ENCODE measurements at places on chromosomes 7 and 10.

DNA sequence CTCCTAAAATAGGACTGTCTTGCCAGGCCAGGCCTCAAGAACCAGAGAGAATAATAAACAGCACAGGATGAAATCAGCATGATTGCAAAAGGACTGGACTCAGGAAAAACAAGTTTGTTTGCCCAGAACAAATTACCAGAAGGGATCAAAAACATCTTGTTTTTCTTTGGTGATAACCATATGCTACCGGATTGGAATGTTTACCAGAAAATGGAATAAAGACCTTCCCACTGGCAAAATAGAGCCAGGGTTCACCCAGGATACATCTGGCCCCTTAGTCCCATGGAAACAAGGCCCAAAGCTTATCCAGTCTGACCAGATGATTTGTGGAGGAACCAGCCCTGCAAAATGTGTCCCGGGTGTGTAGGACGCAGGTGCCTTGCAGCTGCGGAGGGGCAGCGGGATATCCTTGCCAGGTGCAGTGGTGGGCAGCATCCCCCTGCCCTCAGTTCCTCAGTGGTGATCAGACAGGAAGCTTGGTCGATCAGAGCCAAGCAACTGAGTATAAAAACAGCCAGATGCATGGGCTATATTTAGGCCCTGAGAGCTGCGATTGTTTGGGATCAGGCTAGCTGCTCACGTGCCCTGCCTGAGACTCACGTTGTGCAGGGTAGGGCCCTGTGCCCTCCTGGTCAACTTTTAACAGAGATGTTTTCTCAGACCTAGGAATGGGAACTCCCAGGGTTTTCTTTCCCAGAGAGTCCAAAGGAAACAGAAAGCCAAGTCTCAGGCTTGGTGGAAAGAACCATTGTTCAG, 4.6 kb upstream of the ZNF22 start:
- no peak for DNase-seq

DNA sequence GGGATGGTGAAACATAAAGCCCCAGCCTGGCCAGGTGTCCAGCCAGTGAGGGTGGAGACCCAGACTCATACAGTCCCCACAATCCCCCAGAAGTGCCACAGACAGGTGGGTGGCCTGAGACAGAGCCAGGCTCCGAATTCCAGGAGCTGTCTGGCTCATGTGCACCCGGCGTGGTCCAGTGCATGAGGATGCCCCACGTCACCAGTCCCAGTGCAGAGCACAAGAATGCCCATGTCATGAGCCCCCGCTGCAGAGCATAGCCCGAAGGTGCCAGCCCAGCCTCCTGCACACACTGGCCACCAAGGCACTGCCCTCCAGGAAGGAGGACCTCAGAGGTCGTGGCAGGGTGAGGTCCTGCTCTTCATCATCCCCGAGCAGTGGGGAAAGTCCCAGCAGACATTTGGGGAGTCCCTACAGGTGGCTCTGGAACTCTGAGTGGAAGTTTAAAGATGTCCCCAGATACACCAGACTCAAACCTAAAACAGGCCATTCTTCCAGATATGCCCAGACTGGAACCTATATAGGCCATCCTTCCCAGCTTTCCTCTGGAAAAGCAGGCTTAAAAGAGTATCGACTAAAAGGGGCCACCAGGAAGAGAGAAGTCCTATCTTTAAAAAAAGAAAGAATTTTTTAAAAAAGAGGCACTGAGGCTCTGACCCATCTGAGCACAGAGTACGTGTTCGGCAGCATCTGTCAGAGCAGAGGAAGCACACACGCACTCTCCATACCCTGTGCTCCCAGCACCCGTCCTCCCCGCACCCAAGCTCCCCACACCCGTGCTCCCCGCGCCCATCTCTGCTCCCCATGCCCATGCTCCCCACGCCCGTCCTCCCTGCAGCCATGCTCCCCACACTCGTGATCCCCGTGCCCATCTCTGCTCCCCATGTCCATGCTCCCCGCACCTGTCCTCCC, 11.5 kb downstream of the DIP2C start:
- DNase-seq: no peak

DNA sequence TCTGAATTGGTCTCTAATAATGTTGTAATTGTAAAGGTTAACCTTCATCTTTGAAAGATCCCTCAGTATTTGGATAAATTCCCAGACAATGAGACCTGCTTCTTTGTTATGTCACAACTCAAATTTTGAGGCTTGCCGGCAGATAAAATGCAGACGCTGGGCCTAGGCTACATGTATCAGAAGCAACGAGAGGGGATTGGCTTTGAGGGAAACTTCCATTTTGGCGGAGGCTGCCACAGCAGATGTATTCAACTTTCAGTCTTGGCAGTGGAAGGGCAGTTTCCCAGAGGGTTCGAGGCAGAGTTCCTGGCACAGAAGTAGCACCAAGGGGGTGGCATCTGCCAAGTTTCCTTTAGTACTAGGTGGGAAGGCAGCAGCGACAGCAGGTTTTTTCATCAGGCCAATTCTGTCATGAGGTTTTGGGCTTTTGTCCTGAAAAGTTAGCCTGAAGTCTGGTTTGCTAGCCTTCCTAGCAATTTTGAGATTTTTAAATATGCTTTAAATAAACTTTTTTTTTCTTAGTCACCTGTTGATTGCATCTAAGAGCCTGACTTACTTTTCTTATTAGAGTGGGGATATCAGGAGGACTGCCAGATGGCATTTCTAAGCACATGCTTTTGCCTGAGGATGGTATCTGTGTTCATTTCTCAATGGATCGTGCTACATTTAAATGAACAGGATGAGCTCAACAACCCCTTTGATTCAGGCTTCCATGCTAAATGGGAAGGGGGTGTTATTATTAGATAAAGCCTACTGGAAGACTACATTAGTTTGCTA, 89.5 kb upstream of the FAM3C start:
- no peak for DNase-seq

- no peak for DNase-seq
These were observed 112.7 kb downstream of the REEP3 start for GRCh38 chr10:63633677-63634487.

DNA sequence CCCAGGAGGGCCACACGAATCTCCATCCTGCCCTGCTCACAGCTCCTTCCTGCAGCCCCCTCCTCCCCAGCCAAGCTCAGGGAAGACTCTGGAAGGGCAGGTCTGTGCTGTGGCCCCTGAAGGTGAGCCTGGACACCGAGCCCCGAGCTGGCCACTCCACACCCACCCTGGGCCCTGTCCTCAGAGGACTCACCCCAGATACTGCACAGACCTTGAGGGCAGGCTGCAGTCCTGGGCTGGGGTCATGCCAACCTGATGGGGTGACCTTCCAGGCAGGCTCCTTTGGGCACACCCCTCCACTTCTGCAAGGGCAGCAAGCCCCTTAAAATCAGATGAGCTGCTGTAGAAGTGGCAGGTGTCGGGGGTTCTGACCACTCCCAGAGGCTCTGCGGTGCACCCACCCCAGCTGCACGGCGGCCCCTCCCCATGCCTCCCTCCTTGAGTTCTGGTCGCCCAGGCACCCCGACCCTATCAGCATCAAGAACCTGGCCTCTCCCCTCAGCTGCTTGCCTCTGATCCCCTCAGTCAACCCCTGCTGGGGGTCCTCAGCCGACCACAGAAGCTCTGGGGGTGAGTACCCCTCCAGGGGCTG, 24.3 kb downstream of the YKT6 start:
- no peak for DNase-seq

- DNase-seq: no peak
These were observed 36.7 kb upstream of the INPP5A start for GRCh38 chr10:132500781-132501415.

All from effector CD4-positive, alpha-beta T cell (primary cell).